Esophagus mucosa (tissue), 1 donor: ENCODE measurements at places on chromosomes 16 and 17.

- no peak for ATAC-seq
These were observed 43.7 kb upstream of the TNRC6A start for GRCh38 chr16:24685539-24686432.

DNA sequence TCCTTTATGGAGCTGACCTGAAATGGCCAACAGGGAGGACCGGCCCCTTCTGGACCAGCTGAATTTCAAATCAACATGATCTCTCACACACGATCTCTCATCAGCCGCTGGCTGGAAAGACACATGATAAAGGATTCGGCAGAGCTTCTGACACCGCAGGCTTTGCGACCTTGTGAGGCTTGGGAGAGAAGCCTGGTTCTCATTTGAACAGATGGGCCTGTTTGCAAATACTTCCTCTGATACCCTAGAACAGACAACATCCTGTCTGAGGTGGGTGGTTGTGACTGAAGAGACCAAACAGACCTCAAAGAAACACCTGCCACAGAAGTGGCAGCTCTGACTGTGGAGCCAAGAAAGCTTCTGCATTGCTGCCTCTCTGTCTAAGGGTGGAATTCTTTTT lies 77.9 kb upstream of the SDK2 start:
- ATAC-seq, result no peak

- ATAC-seq, result peak; percentile 42
These were observed 4.8 kb upstream of the ARL4D start for GRCh38 chr17:43393944-43394482.

- ATAC-seq, result no peak
These were observed 21.9 kb downstream of the ORC6 start for GRCh38 chr16:46711106-46712058.

DNA sequence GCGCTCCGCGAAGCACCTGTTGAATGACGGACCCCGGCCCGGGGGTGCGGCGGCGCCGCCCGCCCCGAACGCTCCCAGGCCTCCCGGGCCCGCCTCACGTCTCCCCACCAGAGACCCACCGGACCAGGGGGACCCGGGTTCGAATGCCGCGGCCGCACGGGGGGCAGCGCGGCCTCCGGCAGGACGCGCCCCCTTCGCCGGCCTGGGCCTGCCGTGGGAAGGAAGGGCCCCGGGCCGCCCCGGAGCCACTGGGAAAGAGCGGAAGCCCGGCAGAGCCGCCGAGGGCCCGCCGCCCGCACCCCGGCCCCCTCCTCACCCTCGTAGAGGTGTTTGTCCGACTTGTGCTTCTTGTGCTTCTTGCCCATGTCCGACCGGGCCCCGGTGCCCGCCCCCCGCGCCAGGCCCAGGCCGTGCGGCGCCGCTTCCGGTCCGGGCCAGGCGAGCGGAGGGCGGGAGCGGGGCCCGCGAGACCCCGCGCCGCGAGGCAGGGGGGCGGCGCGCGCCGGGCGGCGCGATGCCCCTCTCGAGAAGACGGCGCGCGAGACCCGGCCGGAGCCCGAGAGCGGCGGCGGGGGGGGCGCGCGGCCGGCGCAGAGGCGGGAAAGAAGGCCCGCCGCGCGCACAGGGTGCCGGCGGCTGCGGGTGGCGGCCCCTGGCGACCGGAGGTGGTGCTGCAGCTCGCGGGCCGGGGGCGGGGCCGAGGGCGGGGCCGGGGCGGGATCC lies at the start of gene BRD7:
Gene BRD7, minus strand, starts transcription at position 579 of the 723 bp plus-strand sequence. Its CDS starts 214 bp downstream, at position 365.
- peak; percentile 81 for ATAC-seq

DNA sequence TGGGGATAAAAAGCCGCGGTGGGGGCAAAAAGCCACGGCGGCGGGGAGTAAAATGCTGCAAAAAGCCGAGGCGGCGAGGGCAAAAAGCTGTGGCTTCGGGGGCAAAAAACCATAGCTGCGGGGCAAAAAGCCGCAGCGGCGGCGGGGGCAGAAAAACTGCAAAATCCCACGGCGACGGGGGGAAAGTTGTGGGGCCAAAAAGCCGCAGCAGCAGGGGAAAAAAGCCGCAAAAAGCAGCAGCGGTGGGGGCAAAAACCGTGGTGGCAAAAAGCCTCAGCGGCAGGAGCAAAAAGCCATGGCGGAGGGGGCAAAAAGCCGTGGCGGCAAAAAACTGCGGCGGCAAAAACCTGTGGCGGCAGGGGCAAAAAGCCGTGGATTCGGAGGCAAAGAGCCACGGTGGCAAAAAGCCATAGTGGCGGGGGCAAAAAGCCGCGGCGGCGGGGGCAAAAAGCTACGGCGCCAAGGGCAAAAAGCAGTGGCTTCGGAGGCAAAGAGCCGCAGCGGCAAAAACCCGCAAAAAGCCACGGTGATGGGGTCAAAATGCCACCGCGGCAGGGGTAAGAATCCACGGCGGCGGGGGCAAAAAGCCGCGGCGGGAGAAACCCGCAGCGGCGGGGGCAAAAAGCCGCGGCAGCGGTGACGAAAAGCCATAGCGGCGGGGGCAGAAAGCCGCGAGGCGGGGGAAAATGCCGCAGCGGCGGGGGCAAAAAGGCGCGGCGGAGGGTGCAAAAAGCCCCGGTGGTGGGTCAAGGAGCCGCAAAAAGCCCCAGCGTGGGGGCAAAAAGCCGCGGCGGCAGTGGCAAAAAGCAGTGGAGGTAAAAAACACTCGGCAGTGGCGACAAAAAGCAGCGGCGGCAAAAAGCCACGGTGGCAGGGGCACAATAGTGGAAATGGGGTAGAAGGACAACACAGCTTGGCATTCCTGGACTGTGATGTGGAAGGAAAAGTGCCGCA lies 192.8 kb downstream of the SHCBP1 start:
- no peak for ATAC-seq

GRCh38 chr16:4686497-4687210 lies 6.7 kb upstream of the NUDT16L1 start:
- ATAC-seq, result no peak

GRCh38 chr17:56752263-56752836 lies 81.4 kb downstream of the C17orf67 start:
- ATAC-seq, result no peak

DNA sequence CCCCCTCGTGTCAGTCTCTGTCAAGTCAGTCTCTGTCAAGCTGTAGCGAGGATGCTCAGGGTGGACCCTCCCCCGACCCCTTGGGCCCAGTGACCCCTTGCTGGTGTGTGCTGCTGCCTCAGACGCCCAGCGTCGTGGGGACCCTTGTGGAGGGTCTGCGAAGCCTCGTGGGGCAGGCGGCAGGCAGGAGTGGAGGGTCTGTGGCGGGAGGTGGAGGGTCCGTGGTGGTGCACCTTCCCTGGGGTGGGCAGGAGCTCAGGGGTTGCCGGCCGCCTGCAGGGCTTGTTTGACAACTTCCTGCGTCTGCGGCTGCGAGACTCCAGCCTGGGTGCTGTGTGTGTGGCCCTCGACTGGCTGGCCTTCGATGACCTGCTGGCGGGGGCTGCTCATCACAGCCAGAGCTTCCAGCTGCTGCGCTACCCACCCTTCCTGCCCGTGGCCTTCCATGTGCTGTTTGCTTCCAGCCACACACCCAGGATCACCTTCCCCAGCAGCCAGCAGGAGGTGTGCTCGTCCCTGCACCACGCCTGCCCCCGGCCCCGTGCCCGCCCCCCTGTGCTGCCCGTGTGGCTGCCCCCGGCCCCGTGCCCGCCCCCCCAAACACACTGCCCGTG lies 5.6 kb downstream of the GNG13 start:
- no peak for ATAC-seq

- ATAC-seq, result no peak
These were observed 189.7 kb downstream of the SNX29 start for GRCh38 chr16:12166271-12166670.

- no peak for ATAC-seq
These were observed 235.6 kb upstream of the GSE1 start for GRCh38 chr16:85377388-85378144.

GRCh38 chr16:24430954-24431760 lies 108.2 kb upstream of the RBBP6 start:
- no peak for ATAC-seq
